ENCODE measurements at places on chromosomes 6 and 20.

- DNase-seq = no peak
These were observed 318.5 kb upstream of the MAP3K7 start for GRCh38 chr6:90905351-90905750.

- DNase-seq = peak; percentile 35
These were observed 6.3 kb downstream of the BCAS1 start for GRCh38 chr20:54063992-54064676.

DNA sequence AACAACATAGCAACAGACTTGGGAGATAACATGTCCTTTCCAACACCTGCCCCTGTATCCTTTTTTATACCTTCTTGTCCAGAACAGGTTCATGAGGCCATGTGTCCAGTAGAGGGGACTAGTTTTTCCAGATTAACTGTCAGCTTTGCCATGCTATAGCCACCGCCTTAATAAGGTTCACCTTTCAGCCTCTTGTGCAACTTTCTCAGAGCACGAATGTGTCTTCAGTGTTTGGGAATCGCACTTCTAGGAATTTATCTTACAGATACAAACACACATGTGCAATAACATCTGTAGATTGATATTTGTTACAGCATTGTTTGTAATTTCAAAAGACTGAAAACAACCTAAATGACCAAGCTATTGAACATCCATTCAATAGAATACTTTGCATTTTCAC, 21.4 kb downstream of the NCR2 start:
- DNase-seq = no peak

DNA sequence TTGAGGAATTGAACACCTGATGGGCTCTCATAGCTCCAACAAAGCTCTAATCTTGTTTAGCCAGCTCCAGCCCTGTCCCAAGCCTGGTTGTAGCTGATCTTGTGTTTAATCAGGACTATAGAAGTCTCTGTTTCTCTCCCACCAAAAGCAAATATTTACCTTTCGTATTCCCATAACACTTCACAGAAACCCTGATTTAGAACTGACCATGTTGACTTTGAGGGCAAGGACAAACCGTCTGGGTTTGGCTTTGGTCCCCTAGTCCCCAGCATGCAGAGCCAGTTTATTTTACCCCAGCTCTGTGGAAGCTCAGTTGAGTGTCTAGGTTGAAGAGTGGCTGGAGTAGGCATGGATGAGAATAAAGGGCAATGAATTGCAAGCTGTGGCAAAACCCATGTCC, 18.0 kb upstream of the SIM1 start:
- DNase-seq = no peak

DNA sequence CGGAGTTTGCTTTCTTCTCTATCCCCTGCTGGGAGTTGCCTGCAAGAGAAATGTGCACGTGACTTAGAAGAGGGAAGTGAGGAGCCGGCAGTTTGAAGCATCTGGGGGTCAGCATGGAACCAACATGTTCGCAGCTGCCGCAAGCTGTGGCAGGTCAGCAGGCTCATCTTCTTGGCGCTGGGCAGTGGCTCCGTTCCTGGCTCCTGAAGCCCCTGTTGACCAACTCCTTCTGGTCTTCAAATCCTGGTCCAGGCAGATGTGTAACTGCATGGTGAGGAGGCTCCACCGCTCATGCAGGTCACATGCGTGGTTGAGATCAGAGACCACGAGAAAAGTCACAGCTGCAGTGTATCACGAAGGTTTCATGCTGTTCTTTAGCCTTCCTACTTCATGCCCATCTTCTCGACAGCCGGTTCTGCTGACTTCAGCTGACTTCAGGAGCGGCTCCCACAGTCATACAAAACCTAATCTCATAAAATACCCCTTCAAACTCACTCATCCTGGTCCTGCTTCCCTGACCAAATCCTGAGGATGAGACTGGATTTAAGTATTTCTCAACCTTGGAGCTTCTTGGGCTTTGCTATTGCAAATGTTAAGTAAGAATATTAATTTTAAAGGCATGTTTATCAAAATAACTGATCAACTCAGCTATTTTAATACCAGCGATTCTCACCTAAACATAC, 44.9 kb upstream of the BCAS1 start:
- no peak for DNase-seq

DNA sequence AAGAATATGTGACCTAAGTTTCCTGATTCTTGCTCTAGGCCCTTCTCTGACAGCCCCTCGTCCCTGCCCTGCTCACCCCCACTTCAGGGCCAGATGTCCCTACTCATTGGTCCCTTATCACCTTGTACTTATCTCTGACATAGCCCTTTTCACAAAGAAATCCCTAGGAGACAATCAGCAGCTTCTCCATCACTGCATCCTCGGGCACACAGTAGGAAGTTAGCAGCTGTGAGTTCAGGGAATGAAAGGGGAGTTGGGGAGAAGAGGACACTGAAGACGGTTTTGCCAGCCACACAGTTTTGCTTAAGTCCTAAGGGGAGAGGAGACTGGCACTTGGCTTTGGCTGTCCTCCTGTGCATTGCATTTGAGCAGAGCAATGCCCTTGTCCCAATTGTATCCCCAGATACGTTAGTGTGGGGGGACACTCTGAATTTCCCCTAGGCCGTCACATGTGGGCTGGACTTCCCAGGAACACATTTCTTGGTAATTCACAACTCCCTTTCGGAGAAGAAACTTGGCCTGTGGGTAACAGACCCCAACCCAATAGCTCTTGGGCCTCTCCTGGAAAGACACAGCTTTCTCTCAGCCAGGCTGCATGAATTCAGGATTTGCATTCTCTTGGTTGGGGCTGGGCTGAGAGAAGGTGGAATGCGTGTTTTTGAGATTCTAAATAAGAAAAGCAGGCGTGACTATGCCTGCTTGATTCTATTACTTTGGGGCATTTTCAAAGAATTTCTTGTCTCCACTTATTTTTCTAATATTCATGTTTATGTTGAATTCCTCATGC, 177.6 kb downstream of the UST start:
- DNase-seq = no peak

- no peak for DNase-seq
These were observed 39.8 kb upstream of the SNAP25 start for GRCh38 chr20:10178727-10179313.

- no peak for DNase-seq
These were observed 23.9 kb upstream of the YWHAB start for GRCh38 chr20:44861531-44862006.

DNA sequence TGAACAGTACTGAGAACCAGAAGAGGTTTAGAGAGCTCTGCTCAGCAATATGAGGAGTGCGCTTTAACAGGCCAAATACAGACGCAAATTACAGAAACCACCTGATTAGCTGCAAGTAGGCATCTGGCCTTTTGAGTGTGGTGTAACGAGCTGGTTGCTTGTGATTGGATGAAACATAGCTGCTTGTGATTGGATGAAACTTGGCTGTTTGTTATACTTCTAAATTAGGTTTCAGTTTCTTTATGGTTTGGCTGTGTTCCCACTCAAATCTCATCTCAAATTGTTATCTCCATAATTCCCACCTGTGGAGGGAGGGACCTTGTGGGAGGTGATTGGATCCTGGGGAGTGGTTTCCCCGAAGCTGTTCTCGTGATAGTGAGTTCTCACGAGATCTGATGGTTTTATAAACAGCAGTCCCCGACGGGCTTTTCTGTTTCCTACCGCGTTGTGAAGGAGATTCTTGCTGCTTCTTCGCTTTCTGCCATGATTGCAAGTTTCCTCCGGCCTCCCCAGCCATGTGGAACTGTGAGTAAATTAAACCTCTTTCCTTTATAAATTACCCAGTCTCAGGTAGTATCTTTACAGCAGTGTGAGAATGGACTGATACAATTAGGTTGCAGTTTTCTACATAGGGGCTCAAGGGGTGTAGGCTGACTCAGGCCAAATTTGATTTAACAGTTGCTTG, 655.9 kb upstream of the MAN1A1 start:
- DNase-seq = no peak

GRCh38 chr6:5670811-5671561, 335.7 kb downstream of the NRN1 start:
- DNase-seq = no peak

GRCh38 chr6:24148684-24149083, 22.7 kb downstream of the NRSN1 start:
- DNase-seq = no peak

- no peak for DNase-seq
These were observed 46.9 kb upstream of the TRIM26 start for GRCh38 chr6:30260036-30260504.

DNA sequence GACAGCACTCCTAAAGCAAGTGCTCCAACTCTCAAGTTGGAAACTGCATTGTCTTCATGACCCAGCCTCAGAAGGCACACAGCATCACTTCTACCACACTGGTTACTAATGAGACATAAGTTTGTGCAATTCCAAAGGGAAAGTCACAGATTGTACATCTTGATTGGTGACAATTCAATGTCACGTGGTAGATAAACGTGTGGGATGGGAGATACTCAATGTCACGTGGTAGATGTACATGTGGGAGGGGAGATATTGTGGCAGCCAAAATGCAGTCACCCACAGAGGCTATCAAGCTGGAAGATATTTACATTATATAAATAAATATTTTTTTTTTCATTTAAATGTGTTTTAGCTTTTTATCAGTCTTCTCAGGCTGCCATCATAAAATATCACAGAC, 393.3 kb downstream of the KIF16B start:
- DNase-seq = no peak

- DNase-seq = no peak
These were observed 161.0 kb downstream of the TRMT11 start for GRCh38 chr6:126147291-126147815.

GRCh38 chr6:30200551-30201281, 12.5 kb downstream of the TRIM26 start:
- DNase-seq = no peak

DNA sequence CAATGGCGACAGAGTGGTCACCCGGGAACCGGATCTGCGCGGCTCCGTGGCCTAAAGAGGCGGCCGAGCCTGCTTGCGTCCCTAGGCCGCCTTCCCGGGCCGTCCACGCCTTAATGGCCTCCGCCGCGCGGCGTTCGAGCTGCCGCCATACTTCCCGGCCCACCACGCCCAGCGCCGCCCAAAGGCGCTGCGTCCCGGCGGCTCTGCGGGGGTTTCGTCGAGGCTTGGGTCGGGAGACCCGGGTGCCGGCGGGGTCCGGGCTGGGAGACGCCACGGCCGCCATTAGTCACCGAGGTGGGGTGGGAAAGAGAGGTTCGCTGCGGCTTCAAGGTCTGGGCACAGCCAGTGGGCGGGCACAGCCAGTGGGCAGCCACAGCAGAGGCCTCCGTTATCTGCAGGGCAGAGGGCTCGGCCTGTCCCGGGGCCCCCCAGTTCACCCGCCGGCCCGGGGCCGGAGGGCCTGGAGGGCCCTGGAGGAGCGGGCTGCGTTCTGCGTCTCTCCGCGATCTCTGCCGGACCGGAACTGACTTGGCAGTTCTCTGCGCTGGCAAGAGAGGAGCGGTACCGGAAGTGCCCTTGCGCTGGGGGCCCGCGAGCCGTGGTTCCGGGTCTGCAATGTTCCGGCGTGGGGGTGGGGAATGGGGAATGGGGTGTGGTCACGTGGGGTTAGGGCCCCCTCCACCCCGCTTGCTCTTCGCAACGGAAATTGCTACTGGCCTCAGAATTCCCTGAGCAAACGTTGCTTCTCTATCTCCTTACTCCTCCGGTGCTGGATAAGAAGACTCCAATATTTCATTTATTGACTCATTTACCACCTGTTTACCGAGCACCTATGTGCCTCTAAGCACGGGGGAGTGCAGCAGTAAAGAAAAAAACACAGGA, 82.3 kb downstream of the CNBD2 start:
- DNase-seq = peak; percentile 89

GRCh38 chr6:166470863-166471410, 88.2 kb upstream of the MPC1 start:
- no peak for DNase-seq

GRCh38 chr20:5651746-5652145, 98.5 kb upstream of the SHLD1 start:
- DNase-seq = no peak

DNA sequence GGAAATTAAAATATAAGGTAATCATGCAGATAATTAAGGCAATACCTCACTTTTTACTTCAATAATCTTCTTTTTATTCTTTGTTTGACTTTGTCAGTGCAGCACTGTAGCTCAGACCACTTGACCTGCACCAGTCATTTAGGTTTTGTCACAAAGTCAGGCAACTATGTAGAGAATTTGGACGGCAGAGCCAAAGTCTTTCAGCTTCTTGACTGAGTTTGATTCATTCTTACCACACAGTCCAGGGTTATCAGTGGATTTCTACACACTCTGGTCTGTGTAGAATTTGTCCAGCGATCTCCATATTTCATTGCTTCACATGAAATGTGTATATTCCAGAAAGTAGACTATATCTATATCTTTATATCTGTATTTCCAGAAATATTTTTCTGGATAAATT, 107.3 kb downstream of the TFAP2B start:
- DNase-seq = no peak

- DNase-seq = no peak
These were observed 61.2 kb upstream of the CDYL start for GRCh38 chr6:4714961-4715501.

DNA sequence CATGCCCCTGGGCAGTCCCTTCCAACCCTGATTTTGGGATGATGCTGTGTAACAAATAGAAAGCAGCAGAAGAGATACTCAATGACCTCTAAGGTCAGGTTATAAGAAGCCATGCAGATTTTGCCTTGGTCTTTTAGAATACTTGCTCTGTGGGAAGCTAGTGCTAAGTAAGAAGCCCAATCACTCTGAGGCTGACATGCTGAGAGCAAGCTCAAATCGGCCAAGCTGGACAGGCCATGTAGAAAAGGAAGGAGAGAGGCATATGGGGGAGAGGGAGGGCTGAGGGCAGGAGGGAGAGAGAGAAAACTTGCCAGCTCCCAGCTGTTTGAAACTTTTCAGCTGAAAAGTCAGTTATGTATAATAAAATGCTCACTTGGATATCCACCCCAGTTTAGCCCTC, 1021.6 kb upstream of the MAP3K7 start:
- DNase-seq = no peak

DNA sequence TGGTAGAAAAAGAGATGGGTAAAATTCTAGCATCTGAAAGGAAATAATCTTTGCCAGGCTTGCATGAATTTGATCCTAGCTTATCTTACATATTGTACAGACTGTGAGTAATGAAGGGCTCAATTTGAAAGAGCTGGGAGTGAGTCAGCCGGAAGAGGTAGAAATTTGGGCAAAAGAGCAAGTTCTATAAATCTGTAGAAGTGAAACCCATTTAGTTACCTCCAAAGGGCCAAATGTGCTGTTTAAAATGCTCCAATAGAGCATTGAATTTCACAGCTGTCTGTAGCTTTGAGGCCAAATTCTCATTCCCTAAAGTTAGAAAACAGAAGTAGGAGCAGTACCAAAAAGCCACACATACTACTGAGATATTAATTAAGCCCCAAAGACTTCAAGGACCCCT, 466.1 kb downstream of the BTBD3 start:
- DNase-seq = no peak

All from stimulated activated CD8-positive, alpha-beta memory T cell treated with anti-CD3 and anti-CD28 coated beads, Interleukin-2, amount 100 ng/mL, for 48 hours (primary cell).